ENCODE measurements at places on chromosomes 1 and 21. TPM values are rescaled to one million over a fixed set of nuclear protein-coding genes. Genes with fewer than 3 reads are reported as not detected.

Gene SPRR2A
- total RNA-seq, result not detected

Gene MATN1
- 0.10 TPM for total RNA-seq

Gene CELA2B
- total RNA-seq, result not detected

Gene STYXL2
- total RNA-seq, result not detected

Gene FBXO2
- 9.2 TPM for total RNA-seq

Gene JUN
- total RNA-seq, result 43.1 TPM

Gene LRRC38
- not detected for total RNA-seq
